ENCODE measurements at places on chromosomes 6 and 20.
A peak's percentile ranks its signal among the peaks of the same experiment; 100 is the strongest.

GRCh38 chr6:43608310-43608763 lies 20.7 kb downstream of the GTPBP2 start:
- peak; percentile 75 for DNase-seq

DNA sequence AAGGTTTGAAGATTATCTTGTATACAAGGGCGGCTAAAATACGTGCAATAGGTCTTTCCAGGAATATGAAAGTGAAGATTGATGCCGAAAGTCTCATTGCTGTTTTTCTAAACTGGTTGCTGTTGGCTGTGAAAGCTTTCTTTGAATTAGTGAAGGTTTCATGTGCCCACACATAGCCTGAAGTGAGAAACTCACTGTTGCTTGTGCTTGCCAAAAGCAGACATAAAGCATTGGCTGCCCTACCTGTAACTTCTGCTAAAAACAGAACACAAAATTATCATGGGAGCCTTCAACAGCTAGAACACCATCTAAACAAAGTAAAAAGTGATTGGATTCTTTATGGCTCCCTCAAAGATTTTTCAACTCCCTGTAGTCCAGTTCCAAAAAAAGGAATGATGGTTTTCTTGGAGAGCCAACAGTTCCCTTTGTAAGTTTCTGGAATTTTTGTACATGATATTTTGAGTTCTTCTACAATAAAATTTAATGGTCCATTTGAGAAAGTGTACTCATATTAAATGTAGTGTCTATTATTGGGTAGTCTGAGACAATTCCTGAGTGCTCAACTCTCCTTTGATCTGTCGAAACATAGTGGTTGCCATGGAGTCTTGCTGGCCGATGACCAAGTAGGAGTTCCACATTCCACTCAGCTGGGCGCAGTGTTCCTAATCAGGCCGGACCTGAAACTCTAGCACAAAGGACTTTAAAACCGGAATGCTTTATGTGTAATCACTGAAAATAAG lies 68.5 kb downstream of the PLEKHG1 start:
- peak; percentile 87 for DNase-seq

DNA sequence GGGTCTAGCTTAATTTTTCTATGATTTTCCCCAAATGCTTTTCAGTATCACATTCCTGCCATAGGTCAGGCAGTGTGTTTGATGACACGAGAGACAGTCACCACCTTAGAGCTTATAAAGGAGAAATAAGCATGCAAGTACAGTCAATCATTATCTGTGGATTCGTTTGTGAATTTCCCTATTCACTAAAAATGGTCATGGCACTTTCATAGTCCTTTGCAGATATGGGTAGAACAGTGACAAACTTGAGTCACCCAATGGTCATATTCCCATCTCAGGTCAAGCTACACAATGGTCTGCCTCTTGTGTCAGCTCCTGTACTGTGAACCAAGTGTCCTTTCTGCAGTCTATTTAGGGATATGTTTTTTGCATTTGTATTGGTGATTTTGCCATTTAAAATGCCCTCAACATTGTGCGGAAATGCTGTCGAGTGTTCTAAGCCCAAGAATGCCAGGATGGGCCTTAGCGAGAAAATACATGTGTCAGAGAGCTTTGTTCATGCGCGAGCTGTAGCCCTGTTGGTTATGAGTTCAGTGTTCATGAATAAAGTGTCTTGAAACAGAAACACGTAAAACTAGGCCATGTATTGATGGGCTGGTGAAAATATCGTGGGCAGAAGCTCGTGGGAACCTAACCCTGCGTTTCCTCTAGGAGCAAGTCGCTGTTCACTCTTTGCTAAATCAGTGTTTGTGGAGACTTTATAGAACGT lies 19.8 kb downstream of the SUMO4 start:
- no peak for DNase-seq

- no peak for DNase-seq
Observed at GRCh38 chr6:15839969-15840541, 177.2 kb upstream of the DTNBP1 start.

GRCh38 chr6:121760745-121761144 lies 325.3 kb downstream of the GJA1 start:
- DNase-seq: no peak

- peak; percentile 53 for DNase-seq
Observed at GRCh38 chr20:36591854-36592641, 13.5 kb upstream of the RAB5IF start.

- DNase-seq: no peak
Observed at GRCh38 chr20:36629719-36630681, 16.0 kb downstream of the SLA2 start.

- no peak for DNase-seq
Observed at GRCh38 chr6:157822245-157823000, 623 bp upstream of the SNX9 start.

DNA sequence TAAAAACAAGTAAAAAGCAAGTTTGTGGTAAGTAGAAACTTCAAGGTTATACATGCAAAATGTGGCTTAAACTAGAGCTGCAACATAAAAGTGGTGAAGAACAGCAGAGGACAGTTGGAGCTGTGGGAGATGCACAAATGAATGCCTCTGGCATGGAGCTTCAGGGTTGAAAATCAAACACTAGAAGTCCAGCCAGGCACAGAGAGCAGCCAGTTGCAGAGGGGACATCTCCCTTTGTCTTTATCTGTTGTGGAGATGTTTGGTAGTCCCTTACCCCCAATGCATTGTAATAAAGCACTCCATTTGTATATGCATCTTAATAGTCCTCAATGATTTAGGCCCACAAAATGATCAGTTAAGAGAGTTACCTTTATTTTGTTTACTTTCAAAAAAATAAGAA lies 73.1 kb upstream of the C20orf144 start:
- DNase-seq: no peak

DNA sequence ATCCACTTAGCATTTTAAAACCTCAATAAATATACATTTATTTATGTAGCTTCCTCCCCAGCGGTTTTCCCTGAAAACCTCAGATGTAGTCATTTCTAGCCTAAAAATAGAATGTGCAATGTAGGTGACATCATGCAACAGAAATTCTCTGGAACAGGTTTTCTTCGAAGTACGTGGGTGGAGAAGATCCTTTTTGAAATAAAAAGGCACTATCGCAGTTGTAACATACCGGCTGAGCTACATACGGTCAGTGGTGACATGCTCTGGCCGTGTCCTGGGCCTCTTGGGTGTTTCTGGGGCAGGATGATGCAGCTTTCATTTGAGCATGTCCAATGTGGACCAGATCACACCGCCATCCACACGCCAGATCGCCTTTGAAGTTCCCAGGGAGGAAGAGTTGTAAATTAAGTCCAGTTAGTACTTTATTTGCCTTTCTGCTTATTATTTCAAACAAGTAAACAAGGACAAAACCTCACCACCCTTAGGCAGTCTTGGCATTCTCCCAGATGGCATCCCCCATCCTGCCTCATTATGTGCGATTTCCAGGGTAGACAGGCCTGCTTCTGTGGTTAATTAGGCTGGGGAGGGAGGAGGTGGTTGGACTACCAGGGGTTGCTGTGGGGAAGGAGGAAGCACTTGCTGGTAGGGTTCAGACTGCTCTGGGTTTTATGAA lies 109.5 kb upstream of the CLDN20 start:
- DNase-seq: peak; percentile 91

DNA sequence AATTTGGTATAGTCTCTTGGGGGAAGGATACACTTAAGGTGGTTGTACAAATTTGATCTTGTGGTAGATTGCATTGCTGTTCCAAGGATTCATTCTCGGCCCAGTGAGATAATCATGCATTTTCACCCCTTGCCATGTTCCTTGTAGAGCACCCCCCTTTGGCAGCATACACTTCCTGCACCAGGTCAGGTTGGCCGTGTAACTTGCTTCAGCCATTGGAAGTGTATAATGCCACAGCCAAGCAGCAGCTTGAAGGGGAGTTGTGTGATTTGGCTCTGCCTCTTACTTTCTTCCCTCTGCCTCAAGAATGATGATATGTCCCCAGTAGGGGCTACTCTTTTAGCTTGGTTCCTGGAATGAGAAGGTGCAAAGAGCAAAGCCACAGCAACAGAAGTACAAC lies 21.9 kb downstream of the CCN2 start:
- no peak for DNase-seq

GRCh38 chr20:18973529-18974173 lies 160.1 kb downstream of the SCP2D1 start:
- DNase-seq: no peak

DNA sequence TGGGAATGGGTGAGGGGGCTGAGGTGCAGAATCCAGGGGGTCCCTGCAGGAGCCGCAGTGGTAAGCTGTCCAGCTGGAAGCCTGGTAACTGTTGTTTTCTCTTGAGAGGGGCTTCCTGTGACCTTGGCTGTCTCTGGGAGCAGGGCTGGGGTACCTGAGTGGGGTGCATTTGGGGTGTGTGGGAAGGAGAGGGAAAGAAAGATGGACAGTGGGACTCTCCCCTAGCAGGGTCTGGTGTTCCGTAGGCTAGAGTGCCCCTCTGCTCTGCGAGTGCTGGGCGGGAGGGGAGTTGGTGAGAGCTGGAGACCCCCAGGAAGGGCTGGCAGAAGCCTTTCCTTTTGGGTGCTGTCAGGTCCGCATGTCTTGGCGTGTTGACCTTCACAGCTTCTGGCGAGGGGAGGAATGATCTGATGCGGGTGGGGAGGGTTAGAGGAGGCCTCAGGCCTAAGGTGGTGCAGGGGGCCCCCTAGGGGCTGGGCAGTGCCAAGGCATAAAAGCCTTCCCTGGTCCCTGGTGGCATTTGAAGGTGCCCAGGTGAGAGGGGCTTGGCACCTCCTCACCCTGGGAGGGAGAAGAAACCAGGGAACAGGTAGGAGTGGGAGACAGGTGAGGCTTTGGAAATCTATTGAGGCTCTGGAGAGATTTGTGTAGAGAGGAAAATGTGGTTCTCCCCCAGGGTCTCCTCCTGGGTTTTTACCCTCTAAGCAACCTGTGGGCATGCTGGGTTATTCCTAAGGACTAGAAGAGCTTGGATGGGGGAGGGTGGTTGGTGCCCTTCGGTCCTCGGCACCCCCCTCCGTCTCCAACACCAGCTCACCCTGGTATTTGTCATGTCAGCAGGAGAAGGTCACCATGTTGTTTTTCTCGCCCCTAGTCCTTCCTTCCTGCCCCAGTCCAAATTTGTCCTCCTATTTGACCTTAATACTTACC lies 3.3 kb downstream of the VEGFA start:
- peak; percentile 48 for DNase-seq

GRCh38 chr6:162222521-162222920 lies 505.0 kb downstream of the PRKN start:
- peak; percentile 3 for DNase-seq

DNA sequence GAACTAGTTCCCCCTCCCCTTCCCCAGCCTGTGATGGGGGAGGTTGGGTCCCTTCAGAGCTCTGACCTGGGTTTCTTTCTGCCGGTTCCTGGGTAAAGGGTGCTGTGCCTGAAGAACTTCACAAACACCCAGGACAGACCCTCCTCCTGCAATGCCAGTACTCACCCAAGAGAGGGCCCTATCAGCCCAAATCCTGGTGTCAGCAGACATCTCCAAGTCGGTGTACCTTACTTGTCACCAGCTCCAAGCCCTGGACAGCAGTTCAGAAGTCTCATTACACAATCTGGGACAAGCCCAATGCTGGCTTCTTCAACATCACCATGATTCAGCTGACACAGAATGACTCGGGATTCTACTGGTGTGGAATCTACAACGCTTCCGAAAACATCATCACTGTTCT lies 467 bp downstream of the TREML4 start:
- no peak for DNase-seq

- no peak for DNase-seq
Observed at GRCh38 chr6:169702840-169703246, 917 bp downstream of the C6orf120 start.

DNA sequence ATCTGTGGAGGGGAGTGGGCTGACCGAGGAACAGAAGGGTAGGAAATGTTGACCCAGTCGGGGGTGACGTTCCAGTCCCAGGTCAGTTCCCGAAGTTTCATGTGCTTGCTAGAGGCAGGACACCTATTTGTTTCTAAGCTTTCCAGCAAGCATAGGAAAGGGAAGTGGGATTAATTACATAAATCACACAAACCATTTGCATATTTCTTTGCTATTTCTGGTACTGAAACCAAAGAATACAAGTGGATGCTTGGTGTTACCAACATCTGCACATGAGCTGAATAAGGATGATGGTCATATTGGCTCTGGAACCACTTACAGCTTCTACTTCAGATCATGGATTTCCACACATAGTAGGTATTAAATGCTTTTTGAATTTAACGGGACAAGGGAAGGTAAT lies 546.5 kb downstream of the PRKN start:
- no peak for DNase-seq

DNA sequence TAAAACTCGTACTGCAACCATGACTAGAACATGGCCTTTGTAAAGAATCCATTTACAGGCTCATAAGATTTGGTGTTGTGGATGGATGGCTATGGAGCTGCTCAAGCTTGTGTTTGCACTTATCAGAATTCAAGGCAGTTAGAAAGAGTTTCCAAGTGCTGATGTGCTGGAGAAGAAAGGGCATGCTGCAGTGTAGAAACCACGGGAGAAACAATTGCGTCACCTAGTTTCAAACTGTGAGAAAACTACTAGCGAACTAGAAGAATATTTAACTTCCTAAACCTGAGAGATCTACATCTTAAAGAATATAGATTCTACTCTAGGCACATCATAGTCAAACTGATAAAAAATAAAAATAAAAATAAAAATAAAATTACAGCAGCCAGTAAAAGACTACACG lies 116.2 kb downstream of the SGK1 start:
- DNase-seq: no peak

DNA sequence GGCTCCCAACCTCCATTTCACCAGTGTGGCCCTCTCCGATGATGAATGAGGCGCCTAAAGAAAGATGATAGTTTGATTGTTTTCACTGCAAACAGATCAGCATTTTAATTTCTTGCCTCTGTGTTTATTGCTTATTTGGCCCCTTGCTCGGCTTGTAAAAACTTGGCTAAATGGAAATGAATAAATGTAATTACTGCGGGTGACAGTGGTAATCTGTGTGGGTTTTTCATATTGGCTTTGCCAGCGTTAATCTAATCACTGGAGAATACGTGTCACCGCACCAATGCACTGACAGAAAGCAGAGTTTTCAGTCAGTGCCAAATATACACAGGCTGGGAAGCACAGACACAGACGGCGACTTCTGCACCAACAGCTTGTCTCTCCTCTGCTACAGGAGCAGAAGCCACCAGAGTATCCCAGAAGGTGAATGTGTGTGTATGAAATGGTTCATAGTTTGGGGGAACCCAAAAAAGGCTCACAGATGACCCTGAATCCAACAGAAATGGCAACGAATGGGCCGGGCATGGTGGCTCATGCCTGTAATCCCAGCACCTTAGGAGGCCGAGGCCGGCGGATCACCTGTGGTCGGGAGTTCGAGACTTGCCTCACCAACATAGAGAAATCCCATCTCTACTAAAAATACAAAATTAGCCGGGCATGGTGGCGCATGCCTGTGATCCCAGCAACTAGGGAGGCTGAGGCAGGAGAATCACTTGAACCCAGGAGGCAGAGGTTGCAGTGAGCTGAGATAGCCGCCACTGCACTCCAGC lies 534.0 kb downstream of the PKHD1 start:
- no peak for DNase-seq

- no peak for DNase-seq
Observed at GRCh38 chr6:137775720-137776119, 91.3 kb upstream of the TNFAIP3 start.

DNA sequence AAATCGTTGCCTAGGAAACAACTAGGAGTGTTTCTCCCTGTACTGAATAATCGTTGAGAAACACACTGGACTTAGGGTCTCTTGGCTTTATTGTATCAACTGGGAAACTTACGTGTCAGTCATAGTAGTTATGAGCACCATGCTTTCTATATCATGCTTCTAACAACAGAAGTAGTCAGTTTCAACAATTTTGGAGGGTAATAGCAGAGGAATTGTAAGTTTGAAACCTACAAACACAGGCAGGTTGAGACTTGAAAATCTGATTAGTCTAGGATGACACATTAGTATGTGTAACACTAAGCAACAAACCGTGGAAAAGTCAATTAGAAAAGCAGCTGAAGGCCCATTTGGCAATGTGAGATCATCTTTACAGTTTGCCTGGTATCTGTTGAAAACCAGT lies 43.9 kb upstream of the FABP7 start:
- no peak for DNase-seq

All from fibroblast of skin of right quadriceps (primary cell).